Memory B cell (primary cell): ENCODE measurements at places on chromosomes 4 and X.

DNA sequence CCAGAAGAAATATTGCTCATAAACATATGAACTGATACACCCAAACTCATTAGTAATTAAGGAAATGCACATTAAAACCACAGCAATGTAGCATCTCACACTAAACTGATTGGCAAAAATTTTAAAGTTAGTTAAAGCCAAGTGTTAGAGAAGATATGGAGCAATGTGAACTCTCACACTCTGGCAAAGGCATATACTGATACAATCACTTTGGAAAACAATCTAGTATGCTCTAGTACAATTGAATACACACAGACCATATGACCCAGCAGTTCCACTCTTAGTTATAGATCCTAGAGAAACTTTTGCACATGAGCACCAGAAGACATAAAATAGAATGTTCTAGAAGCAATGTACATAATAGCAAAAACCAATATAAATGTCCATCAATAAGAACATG is 8.4 kb upstream of the AWAT1 start:
- DNase-seq = no peak

DNA sequence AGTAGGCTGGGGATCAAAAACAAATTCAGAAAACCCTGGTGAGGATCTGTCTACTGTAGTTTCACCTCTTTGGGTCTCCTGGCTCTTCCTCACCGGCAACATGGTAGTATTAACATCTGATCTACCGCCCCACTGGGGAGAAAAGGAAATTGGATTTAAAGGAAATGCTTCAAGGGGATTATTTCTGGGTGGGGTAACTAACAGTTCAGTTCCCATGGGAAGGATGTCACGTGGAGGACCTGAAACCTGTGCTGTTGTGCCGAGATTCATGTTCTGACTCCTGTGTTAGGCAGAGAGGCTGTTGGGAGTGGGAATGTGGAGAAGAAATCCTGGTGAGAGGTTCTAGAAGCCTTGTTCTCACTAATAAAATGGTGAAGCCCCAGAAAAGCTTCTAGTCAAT is 254.4 kb downstream of the BCOR start:
- DNase-seq = no peak

DNA sequence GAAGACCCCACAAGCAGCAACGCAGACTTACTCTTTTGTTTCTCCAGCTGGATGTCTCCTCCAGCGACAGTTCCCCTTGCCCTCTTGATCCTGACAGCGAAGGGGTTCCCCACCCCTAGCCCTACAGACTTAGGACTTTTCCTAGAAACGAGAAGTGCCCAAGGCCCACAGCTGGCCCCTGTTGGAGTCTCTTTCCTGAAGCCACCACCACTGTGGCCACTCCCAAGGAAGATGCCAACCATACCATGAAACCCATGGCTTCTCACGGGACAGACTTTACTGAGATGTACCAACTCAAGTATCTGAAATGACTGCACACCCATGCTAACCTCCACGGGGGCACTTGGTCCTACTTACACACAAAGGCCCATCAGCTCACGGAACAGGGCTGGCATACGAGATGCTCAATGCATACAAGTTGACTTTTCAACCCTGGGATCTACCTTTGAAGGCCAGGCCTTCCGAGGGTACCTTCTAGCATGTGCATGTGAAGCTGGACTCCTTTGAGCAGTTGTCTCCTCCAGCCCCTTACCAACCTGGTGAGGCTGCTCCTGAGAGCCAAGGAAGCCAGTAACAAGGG is 924 bp upstream of the IRAK1 start:
- no peak for DNase-seq

GRCh38 chr4:53061091-53061850 is 199.2 kb downstream of the RASL11B start:
- no peak for DNase-seq

- DNase-seq = no peak
These were observed 71.1 kb downstream of the PKD2 start for GRCh38 chr4:88078579-88078978.

- no peak for DNase-seq
These were observed 270.6 kb upstream of the GK2 start for GRCh38 chr4:79678472-79679202.

DNA sequence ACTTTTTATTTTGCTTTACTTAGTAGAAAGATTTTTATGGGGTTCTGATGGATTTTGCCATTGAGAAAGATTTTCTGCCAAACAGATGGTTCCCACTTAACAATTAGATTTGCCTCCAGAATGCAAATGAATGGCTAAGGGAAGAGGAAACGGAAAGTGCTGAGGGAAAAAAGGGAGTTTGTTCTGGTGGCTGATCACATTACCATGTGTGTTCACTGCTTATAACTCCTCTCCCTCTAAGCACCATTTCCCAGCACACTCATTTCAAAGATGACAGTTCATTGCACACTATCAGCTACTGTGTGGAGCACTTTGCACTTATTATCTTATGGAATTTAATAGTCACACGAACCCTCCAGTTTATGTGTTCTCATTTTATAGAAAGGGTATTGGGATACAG is 68.0 kb upstream of the GRID2 start:
- no peak for DNase-seq

DNA sequence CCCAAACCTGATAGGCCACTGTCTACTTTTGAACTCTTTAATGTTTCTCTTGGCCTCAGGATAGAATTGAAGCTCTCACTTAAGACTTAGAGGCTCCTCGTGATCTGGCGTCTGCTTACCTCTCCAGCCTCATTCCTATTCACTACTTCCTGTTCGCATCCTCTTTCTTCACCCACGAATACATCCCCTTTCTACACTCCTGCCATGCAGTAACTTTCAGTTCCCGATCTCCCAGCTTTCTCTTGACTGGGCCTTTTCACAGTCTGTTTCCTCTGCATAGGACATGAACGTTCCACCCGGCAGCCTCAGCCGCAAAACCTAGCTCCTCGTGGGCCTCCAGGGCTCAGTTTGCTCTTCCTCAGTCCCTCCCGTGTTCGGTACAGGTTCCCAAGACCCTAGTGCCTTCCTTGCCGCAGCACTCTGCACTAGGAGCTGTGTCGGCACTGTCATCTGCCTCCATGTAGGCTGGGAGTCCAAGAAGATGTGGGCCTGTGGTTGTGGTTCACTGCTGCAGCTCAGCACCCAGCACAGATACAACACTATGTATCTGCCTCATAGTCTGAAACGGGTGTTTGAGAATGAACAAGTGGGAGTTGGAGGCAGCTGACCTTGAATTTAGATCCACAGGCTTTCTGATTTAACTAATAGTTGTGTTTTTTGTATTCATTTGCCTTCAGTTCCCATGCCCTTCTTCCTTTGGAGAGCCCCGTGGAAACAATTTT is 15.8 kb downstream of the RPL39 start:
- DNase-seq = no peak

- no peak for DNase-seq
These were observed 28.5 kb downstream of the EDNRA start for GRCh38 chr4:147509386-147509785.

GRCh38 chr4:15755321-15756155 is 22.6 kb upstream of the CD38 start:
- no peak for DNase-seq

- DNase-seq = peak; percentile 91
These were observed at the start of gene KDM5C for GRCh38 chrX:53224860-53225797. TSS of gene KDM5C (minus strand) at chrX:53225207. CDS start at chrX:53224889, 318 bp downstream.

GRCh38 chr4:118345813-118346212 is 7.0 kb downstream of the PRSS12 start:
- DNase-seq = no peak

DNA sequence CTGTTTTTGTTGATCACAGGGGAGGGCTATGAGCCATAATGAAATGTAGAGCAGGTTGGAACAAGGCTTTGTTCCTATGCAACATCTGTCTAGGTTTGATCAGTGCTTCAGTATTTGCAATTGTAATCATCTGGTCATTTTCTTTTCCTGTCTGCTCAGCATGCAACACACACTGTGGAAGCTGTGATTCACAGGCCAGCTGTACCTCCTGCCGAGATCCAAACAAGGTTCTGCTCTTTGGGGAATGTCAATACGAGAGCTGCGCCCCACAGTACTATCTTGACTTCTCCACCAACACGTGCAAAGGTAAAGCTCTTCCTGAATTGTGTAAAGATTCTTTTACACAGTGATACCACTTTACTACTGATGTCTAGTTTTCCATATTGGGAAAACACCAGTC is 181.9 kb upstream of the ANXA3 start:
- DNase-seq = no peak

- DNase-seq = no peak
These were observed 392.9 kb downstream of the UNC5C start for GRCh38 chr4:95155759-95156451.

- DNase-seq = no peak
These were observed 13.6 kb downstream of the SH3RF1 start for GRCh38 chr4:169256856-169257761.

- DNase-seq = no peak
These were observed 4.3 kb upstream of the RBM3 start for GRCh38 chrX:48569958-48570357.

DNA sequence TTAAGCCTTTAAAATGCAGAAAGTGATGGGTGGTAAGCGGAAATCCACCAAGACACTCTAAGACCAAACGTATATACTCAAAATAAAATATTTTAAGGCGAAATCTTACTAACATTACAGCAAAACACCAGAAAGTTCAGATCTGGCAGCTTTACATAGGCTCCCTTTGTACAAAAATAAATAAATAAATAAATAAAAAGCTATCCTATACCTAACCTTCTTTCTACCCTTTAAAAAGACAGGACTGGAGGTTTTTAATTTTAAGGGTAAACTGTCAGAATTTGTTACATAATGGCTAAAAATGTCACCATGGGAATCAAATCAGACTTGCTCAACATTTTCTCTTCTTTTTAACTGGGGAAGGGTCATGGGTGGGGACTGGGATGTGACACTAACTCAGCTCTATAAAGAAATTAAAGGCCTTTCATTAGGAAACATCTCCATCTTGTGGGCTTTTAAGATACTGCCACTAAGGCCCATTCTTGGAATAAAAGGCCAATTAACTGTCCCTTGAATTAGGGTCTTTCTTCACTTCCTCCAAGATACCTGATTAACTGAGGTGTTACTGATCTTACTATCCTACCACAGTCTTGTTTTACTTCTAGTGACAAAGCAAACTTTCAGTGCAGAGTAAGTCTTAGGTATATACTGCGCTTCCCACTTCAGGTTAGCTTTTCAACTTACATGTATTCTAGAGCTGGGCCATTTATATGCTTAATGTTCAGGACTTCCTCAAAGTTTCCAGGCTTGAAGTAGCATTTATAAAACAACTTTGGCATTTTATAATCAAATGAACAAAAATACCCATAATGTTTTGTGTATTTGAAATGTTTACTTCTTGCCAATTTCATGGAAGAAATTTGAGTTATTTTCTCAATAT is 13.3 kb downstream of the HNRNPD start:
- DNase-seq = no peak

GRCh38 chr4:14157262-14157661 is 529.7 kb upstream of the BOD1L1 start:
- no peak for DNase-seq

- no peak for DNase-seq
These were observed 349.4 kb downstream of the ARHGAP24 start for GRCh38 chr4:85824166-85824945.

- DNase-seq = peak; percentile 65
These were observed at the start of gene MAML3 for GRCh38 chr4:140153718-140154571. TSS of gene MAML3 (minus strand) at chr4:140154184. CDS start at chr4:140153327, 857 bp downstream.

GRCh38 chr4:145520172-145520571 is 38.5 kb downstream of the SMAD1 start:
- no peak for DNase-seq

- peak; percentile 49 for DNase-seq
These were observed 28.4 kb downstream of the TRMT44 start for GRCh38 chr4:8468746-8469535.

DNA sequence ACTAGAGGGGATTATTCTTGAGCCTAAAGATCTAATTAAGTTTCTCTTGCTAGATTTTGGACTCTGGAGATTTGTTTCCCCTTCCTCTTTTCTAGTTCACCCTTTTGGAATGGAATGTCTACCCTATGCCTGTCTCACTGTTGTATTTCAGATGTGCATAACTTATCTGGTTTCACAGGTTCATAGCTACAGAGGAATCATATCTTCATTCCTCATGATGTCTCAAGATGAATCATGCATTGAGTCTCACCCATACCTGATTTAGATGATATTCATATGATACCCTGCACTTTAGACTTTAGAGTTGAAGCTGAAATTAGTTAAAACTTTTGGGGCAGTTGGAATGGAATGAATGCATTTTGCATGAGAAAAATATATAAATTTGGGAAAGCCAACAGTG is 246.7 kb downstream of the HS3ST1 start:
- DNase-seq = no peak

DNA sequence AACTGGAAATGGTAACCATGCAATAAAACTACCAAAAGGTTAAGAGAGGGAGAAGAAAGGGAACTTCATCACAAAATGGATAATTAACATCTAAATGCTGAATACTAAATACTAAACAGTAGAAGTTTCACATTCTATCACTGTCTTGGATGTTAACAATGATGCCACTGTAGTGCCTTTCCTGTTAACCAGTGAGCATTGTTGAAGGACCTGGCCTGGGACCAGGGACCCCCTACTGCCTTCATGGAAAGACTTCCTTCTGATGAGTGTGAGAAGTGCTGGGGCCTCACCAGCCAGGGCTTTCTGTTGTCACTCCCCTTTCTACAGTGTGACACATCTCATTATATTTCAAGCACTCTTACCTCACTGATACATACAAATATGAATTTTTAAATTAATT is 739.3 kb upstream of the FTHL17 start:
- no peak for DNase-seq

- DNase-seq = no peak
These were observed 123.7 kb downstream of the STOX2 start for GRCh38 chr4:184028561-184029374.

- DNase-seq = no peak
These were observed 134.8 kb downstream of the AFAP1 start for GRCh38 chr4:7804756-7805385.

GRCh38 chr4:183637461-183637860 is 21.5 kb downstream of the RWDD4 start:
- DNase-seq = no peak

DNA sequence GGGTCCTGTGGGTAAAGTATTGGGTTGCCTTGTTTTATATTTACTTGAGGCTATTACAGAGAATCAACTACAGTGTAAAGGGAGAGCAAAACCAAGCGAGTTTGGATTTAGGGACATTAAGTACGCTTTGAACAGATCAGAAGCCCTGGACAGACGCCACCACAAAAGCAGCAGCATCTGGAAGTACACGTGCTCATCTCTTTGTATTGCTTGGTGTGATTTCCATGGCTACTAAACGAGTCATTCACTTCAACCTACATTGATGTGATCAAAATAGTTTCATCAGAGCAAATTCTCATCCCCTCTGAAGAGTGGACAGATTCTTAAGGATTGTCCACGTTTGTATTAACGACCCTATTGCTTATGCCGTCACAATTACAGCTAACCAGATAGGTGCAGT is 85.1 kb downstream of the SORBS2 start:
- DNase-seq = no peak

GRCh38 chrX:103480526-103480925 is 38.8 kb downstream of the RAB40A start:
- no peak for DNase-seq

- DNase-seq = no peak
These were observed 194.4 kb downstream of the COX18 start for GRCh38 chr4:72875138-72875537.

- no peak for DNase-seq
These were observed 13.2 kb downstream of the AMOT start for GRCh38 chrX:112827292-112827903.
